Stimulated activated CD8-positive, alpha-beta memory T cell treated with anti-CD3 and anti-CD28 coated beads, Interleukin-4, amount 100 ng/mL, for 24 hours (primary cell): ENCODE measurements at places on chromosomes 7 and 10.

- no peak for DNase-seq
Observed at GRCh38 chr10:13658264-13658663, 71.5 kb downstream of the PRPF18 start.

- no peak for DNase-seq
Observed at GRCh38 chr7:141490474-141490873, 60.7 kb upstream of the AGK start.

- peak; percentile 30 for DNase-seq
Observed at GRCh38 chr7:87152897-87153641, 816 bp downstream of the DMTF1 start.

DNA sequence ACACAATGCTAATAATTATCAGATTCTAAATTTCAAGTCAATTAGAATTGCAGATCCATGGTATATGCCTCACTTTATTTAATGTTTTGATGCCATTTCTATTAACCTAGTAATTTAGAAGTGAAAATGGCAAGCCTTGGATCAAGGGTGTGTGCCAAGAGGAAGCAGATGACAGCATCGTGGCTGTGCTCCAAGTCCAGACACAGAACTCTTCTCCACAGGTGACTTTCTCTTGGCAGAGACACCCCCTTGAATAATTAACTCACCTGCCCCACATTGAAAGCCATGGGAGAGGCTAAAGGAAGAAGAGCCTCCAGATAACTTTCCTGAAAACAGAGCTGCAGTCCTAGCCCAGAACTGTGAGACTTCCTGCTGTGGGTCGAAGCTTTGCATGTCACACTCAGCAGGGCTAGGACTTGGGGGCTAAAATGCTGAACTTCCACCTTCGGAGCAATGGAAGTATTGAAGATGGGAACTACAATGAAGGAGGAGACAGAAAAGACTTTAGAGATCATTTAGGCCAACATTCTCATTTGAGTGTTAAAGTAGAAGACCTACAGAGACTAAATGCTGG lies 996 bp upstream of the C10orf90 start:
- no peak for DNase-seq

- DNase-seq, result no peak
Observed at GRCh38 chr7:73701357-73701995, 18.0 kb downstream of the STX1A start.

- DNase-seq, result no peak
Observed at GRCh38 chr10:119786117-119786769, 60.4 kb downstream of the INPP5F start.

DNA sequence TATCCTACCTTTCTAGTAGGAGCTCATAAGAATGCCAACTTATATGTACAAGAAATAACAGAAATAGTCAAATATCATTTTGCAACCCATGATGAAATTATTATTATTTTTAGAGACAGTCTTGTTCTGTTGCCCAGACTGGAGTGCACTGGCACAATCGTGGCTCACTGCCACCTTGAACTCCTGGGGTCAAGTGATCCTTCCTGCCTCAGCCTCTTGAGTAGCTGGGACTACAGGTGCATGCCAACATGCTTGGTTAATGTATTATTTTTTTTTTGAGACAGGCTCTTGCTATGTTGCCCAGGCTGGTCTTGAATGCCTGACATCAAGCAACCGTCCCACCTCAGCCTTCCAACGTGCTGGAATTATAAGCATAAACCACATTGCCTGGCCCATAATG lies 44.8 kb downstream of the TNPO3 start:
- no peak for DNase-seq

DNA sequence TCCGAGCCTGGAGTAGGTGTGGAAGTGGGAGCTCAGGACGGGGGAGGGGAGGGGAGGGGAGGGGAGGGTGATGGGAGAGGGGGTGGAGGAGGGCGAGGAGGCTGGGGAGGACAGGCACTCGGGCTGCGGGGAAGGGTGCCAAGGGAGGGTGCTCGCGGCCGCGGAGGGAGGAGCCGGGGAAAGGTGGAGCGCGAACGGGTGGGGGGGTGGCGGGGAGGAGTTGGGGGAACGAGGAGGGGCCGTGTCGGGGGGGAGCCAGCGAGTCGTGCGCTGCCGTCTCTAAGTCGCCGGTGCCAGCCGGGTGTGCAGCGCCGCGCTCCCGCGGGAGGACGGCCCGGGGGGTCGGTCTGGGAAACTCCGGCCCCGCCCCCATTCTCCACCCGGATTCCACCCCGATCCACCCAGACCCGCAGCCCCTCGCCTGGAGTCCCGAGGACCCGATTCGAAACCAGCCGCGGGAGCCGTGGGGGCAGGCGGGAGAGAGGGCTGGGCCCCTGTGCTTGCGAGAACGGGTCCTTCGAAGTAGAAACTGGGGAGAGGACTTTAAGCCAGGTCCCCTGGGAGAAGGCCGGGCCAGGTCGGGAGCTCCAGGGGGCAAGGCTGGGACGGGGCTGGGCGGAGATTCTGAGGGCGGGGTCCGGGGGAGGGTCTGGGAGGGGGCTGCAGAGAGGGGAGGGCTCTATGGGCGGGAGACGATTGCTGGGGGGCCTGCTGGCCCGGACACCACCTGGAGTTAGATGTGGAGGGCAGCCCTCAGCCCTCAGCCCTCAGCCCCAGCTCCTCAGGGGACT lies at the start of gene ZNF467:
TSS of gene ZNF467 (minus strand) at position 143 of the 791 bp plus-strand sequence. CDS start 2,556 bp downstream, outside the sequence.
- no peak for DNase-seq

DNA sequence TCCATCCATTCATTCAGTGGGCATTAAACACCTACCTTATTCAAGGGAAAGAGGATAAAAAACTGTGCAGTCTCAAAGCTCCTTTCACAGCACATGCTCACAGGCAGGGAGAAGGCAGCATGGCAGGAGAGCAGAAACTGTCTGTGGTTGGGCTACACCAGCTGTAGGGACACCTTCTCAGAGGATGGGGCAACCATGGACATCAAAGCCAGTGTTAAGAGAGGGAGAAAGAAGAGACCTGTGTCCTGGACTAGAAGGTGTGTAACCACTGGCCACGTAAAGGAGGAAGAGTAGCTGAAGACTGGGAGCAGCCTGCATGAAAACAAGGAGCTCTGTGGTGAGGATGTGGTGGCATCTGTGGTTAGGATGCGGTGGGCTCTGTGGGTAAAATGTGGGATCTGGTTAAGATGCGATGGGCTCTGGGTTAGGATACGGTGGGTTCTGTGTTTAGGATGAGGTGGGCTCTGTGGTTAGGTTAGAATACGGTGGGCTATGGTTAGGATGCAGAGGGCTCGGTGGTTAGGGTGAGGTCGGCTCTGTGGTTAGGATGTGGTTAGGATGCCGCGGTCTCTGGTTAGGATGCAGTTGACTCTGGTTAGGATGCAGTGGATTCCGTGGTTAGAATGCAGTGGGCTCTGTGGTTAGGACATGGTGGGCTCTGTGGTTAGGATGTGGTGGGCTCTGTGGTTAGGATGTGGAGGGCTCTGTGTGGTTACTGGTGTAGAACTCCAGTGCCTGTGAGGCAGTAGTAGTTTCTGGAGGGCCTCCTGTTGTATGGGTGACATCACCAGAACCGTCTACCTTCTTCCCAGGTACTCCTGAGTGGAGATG lies 197.6 kb downstream of the WDR37 start:
- no peak for DNase-seq

DNA sequence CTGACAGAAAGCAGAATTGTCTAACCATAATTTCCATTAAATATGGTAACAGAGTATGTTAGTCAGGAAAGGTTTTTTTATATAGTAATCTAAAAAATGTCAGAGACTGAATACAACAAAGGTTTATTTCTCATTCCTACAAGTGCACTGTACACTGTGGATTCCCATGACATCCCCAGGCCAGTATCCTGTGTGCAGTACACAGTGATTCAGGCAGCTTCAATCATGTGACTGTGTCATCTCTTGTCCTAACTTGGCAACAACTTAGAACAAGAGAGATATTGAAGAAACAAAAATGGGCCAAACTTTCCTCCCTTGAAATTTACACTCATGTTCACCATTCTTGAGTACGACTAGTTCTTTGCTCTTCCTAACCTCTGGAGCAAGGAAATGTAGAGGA lies 189.8 kb upstream of the SEMA3A start:
- no peak for DNase-seq

- no peak for DNase-seq
Observed at GRCh38 chr10:97861097-97861750, 11.6 kb downstream of the GOLGA7B start.

DNA sequence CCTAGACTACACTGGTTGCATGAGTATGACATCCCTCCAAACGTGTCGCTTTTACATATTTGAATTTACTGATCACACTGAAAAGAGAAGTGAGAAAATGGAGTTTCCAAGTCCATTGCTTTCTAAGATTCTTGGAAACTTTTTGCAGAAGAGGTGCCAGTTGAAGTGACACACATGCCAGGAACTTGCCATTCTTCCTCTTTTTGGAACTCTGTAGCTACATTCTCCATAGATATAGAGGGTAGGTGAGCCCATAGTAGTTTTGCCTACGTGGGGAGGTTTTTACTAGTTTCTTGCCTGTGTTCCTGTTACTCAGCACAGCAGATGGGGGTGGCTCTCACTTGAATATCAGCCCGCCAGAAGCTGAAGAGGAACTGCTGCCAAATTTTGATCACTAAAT lies 286.6 kb upstream of the NRP1 start:
- no peak for DNase-seq

DNA sequence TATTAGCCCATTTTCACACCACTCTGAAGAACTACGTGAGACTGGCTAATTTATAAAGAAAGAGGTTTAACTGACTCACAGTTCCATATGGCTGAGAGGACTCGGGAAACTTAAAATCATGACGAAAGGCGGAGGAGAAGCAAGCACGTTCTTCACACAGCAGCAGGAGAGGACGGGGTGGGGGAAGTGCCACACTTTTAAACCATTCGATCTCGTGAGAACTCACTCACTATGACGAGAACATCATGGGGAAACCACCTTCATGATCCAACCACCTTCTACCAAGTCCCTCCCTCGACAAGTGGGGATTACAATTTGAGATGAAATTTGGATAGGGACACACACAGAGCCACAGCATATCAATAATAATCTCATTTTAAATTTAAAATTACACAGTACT lies 80.2 kb downstream of the VWDE start:
- DNase-seq, result no peak

DNA sequence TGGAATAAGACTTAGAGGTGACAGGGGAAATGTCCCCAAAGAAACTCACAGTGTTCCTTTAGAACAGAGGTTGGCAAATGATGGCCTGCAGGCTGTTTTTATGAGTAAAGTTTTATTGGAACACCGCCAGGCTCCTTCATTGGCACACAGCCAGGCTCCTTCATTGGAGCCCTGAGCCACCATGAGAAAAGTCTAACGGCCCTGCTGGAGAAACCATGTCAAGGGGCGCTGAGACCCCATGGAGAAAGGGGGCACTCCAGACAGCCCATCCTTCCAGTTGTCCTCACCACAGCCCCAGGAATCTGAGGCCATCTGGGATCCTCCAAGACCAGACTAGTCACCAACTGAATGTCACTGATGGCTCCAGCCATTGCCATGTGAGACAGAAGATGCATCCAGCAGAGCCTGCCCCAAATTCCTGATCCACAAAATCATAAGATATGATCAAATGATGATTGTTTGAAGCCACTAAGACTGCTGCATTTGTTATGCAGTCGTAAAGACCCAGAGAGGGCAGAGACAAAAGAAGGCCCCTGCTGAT lies 88.2 kb upstream of the GPR26 start:
- DNase-seq, result no peak

DNA sequence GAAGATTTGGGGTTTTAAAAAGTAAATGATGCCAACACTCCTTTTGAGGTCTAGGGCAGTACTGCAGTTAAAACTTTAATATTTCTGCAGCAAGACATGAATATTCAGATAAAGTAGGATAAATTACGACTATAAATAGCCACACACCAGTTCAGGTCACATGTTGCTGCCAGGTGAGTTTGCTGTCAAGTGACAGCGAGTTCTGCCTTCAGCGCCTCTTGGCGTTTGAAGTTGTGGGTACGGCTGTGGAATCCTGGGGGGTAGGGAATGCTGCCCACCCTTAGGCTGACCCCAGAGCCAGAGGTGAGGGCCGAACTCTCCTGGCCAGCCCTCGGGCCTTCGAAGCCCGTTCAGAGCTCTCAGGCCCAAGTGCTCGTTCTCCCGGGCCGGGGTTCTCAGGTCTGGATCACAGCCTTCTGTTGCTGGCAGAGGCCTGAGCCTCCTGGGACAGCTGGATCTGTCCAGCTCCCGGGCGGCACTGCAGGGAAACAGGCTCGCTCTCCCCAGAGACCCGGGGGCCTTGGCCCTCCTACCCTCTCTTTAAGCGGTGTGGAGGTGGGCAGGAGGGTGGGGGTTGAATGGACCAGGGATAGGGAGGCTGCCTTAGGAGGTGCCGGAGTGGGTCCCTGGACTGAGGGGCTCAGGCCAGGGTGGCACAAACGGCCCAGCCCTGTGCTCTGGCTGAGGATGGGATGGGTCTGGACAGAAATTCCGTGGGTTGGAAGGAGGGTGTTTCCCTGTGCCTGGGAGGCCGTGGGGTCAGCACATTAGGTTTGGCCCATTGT lies 5.4 kb downstream of the BRI3 start:
- no peak for DNase-seq

DNA sequence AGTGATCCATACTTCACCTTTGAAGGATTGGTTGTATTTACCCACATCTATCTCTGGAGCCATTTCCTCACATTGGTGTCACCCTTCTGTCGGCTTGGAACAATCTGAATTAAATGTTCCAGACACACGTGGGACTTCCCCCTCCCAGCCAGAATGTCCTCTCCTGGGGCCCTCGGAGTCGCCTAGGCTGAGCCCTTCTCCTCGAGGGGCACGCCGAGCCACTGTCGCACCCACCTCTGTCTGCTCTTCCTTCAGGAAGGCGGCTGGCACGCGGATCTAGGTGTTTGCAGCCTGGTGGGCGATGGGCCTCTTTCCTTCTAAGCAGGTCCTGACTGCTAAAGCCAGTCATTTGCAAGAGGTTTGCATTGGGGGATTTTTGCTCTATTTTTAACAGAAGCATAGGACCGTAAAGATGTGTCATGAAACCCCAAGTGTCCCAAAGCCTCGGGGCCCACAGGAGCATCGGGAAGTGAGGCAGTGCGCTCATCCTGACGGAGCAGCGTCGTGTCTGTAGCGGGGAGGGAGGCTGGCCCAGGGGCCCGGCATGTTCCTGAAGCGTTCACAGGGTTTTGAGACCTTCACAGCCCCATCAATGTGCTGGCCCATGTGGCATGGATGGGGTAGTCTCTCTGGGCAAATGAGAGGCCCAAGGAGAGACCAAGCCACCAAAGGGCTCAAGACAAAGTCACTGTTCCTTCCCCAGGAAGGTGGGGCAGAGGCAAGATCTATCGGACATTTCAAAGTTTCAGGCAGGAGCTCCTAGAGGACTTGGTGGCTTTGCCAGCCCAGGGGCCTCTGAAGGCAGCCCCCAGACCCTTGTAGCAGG lies 86.7 kb downstream of the RGS10 start:
- DNase-seq, result no peak
